ENCODE measurements at places on chromosomes 11 and 22.

- no peak for DNase-seq
These were observed 49.3 kb downstream of the TSPAN18 start for GRCh38 chr11:44775985-44776446.

- DNase-seq = no peak
These were observed 2.7 kb downstream of the SIK3 start for GRCh38 chr11:117095284-117096161.

DNA sequence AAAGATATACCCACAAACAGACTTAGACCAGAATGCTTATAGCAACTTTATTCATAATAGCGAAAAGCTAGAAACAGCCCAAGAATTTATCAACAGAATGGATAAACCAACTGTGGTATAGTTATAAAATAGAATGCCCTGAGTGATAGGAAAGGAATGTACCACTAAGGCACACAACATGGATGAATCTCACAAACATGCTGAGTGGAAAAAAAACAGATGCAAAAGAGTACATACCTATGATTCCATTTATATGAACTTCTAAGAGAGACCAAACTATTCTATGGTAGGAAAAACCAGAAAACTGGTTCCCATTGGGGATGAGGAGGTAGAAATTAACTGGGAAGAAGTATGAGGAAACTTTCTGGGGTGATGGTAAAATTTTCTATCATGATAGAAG is 40.4 kb upstream of the GRIK4 start:
- no peak for DNase-seq

- no peak for DNase-seq
These were observed 28.9 kb upstream of the ZBED5 start for GRCh38 chr11:10886652-10887250.

GRCh38 chr11:46667043-46667481 is 33.4 kb downstream of the ARHGAP1 start:
- no peak for DNase-seq

- peak; percentile 13 for DNase-seq
These were observed 39.7 kb upstream of the MMP12 start for GRCh38 chr11:102914238-102915043.

GRCh38 chr11:22456993-22457762 is 119.0 kb downstream of the SLC17A6 start:
- DNase-seq = no peak

DNA sequence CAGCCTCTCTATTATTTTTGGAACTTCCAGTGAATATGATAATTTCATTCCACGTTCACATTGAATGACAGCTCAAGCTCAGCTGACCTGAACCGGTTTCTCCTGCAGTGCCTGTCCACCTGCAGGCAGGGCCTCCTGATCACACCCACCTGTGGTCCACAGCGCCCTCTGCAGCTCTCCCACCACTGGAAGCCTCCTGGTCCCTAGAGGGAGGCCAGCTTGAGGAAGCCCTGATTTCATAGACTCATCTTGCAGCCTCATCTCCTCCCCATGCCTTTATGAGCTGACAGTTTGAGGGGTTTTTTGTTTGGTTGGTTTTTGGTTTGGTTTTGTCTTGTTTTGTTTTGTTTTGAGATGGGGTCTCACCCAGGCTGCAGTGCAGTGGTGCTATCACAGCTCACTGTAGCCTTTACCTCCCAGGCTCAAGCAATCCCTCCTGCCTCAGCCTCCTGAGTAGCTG is 29.9 kb upstream of the MALAT1 start:
- peak; percentile 83 for DNase-seq

DNA sequence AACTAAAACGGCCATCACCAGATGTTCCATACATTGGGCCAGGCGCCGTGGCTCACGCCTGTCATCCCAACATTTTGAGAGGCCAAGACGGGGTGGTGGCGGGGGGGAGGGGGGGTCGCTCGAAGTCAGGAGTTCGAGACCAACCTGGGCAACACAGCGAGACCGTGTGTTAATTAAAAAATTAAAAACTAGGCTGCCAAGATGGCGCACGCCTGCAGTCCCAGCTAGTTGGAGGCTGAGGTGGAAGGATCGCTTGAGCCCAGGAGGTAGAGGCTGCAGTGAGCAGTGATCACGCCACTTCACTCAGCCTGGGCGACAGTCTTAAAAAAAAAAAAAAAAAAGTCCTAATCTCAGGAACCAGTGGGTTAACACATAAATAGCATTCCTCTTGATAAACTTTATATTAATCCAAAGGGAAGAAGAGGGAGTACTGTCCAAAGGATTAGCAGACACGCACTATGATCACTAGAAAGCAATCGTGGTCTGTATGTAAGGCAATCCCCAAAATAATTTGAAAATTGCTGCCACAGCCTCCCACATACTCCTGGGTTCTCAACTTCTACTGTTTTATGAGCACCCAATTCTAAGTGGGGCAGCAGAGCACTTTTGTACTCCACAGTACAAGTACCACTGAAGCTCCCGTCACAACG is 604 bp downstream of the PUS3 start:
- no peak for DNase-seq

GRCh38 chr11:122823564-122823963 is 14.7 kb upstream of the CRTAM start:
- no peak for DNase-seq

GRCh38 chr22:42236848-42237247 is 33.6 kb downstream of the TCF20 start:
- DNase-seq = no peak

DNA sequence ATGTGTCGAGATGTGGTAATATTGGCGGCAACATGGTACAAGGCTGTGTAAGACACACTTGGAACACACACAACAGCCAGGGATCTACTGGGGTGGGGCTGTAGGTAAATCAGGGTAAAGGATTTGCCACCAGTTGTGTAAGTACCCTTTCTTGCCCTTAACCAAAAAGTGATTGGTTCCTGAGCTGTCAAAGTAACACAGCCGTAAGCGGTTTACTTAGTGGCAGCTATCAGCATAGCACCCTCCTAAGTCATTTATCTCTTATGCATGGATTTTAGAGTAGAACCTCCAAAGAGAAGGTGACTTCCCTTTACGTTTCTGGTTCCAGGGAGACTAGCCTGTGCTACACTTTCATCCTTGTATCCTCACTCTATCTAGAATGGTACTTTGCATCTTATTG is 57.2 kb downstream of the SPECC1L start:
- no peak for DNase-seq

DNA sequence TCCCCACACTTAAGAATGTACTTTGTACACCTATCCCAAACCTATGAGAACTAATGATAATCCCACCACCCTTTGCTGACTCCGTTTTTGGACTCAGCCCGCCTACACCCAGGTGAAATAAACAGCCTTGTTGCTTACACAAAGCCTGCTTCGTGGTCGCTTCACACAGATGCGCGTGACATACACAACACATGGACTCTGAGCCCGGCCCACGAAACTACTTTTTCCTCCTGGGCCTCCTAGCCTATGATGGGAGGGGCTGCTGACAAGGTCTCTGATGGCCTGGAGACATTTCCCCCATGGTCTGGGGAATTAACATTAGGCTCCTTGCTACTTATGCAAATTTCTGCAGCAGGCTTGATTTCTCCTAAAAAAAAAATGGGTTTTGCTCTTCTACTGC is 1176.4 kb upstream of the RAG2 start:
- DNase-seq = no peak

DNA sequence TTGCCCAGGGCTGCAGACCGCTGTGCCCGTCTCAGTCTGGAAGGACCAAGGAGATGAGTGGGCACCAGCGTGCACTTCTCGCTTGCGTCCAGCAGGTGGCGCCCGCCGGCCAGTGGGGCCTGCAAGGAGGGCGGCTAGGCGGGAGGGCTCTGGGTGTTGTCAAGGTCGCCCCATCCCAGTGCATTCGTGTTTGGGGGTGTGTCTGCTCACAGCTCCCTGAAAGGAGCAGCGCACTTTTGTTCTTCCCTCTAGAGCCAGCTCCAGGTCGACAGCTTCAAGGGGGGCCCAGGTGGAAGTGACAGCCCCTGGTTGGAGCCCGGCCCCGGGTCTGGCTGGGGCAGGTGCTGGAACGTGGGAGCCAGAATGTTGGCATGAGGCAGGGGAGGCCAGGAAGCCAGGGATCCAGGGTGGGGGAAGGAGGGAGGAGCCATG is 23.4 kb upstream of the MPPED1 start:
- DNase-seq = peak; percentile 89

DNA sequence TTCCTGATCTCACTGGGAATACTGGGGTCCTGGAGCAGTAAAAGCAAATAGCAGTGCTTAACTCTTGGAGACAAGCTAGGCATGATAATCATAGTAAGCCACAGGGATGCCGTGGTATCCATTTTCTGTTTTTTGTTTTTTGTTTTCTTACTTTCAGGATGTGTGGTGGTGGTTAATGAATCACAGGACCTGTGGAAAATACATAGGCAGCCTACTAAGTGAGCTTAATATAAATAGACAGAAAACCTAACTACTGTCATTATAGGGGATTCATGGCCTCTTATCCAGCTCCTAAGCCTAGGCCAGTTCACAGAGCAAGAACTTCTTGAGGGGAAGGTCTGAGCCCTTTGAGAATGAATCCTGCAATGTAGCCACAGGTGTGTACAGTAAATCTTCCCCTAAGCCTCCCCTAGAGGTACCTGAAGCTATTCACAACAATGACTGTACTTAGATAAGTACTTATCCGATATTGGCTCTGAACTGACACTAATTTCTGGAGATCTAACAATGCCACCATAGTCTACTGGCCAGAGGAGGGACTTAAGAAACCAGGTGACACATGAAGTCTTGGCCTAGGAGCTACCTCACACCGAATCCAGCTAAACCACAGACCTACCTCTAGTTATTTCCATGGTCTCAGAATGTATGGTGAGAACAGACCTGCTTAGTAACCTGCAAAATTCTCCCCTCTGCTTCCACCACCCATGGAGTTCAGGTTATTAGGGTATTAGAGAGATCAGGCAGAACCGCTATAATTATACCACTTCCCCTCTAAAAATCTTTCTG is 83.6 kb downstream of the ENTHD1 start:
- DNase-seq = no peak

- no peak for DNase-seq
These were observed 3922.5 kb upstream of the OR11H1 start for GRCh38 chr22:11605468-11605981.

DNA sequence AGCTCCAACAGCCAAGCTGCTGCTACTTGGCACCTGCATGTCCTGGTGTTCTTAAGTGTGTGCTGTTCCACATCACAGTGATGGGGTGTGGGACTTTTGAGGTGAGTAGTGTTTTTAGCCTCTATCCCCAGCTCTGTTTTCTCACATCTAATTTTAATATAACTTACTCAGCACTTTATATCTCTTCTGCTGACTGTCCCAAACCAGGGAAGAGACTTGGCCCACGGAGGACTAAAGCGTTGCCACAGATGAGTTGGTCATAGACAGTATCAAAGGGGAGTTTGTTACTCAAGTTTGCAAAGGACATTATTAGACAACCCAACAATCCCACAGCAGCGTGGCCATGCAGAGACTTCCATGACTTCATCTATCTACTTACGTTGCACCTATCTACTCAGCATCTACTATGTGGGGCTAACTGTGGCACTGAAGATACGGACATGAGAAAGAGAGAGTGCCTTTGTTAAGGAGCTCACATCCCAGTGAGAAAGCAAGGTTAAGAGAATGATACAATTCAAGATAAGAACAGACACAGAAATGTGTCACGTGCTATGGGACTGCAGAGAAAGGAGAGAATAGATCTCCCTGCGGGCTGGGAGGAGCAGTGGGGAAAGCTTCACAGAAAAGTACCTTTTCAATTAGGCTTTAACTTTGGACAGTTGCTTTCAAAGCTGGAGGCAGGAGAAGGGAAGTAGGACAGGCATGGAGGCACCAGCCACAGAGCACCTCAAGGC is 82.4 kb downstream of the ME3 start:
- no peak for DNase-seq

DNA sequence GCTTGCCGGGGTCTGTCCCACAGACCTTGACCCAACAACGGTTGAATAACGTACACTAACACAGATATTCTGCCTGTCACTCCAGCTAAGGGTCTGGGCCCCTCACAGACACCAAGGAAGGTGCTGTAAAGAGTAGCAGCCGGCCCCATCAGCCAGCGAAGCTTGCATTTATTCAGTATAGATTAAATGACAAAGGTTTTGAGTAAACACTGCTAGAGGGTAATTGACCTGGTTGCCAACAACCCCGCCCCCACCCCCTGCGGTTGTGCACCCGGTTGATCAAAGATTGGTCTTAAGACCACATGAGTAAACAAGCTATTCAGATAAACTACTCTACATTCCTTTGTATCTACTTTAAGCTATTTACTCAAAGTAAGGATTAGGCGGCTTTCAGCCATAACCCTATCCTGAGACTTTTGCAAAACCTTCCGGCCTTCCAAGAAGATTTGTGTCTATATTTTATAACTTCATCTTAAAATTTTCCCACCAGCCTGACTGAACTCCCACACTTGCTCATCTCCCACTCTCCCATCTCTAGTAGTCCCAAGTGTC is 4.8 kb upstream of the CKAP5 start:
- DNase-seq = no peak

DNA sequence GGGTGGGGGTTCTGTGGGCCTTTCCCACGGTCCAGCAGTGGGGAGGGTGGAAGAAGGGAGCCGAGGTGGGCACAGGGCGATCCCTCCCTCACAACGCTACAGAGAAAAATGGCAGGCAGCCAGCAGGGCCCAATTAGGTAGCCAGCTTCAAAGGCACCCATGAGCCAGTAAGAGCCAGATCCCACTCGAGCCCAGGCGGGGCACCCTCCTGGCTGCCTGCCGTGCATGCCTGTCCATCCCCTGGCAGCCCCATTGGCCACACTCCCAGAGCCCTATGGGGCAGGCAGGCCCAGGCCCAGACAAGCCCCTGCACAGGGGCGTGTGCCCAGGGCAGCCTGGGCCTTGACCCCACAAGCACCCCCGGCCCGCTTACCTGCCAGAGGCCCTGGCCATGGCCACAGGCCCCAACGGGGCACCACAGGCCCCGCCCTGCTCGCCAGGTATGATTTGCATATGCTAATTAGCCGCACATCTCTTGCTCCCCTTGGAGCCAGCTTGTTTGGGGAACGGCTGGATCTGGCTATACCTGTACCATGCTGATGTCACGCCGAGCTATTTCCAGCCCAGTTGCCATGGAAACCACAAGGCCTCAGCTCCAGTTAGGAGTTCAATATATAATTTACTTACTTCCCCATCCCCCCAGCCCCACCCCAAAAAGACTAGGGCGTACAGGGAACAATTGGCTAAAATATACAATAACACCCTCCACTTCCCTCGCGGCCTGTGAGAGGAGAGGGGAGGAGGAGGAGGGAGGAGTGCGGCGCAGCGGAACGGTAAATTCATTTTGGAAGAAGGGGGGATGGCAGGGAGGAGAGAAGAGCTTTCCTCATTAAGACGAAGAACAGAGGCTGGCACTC is 47.5 kb upstream of the TCF20 start:
- DNase-seq = no peak

- DNase-seq = no peak
These were observed 52.1 kb upstream of the TCF20 start for GRCh38 chr22:42322562-42322926.

- DNase-seq = no peak
These were observed 48.9 kb downstream of the PHF21A start for GRCh38 chr11:46072172-46072964.
